Midbrain (tissue), 1 donor: ENCODE measurements at places on chromosomes 1 and 21.

DNA sequence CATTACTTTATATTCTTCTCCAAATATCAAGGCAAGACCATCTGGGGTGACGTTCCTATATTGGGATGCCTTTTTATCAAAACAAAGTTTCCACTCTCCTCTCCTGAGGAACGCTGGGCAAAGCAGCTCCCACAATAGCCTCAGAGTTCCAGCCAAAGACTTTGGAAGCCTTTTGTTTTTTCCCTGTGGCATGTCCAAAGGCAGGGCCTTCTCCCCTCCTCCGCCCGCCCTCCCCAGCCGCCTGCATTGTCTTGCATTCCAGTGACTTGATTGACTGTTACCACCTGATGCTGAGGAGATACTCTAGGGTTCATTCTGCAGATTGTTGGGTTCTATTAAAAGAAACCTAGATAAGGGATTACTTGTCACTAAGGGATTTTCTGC lies 43.5 kb downstream of the PROX1 start:
- DNase-seq, result no peak

GRCh38 chr1:18635891-18636595 lies 5.4 kb downstream of the PAX7 start:
- DNase-seq, result no peak

DNA sequence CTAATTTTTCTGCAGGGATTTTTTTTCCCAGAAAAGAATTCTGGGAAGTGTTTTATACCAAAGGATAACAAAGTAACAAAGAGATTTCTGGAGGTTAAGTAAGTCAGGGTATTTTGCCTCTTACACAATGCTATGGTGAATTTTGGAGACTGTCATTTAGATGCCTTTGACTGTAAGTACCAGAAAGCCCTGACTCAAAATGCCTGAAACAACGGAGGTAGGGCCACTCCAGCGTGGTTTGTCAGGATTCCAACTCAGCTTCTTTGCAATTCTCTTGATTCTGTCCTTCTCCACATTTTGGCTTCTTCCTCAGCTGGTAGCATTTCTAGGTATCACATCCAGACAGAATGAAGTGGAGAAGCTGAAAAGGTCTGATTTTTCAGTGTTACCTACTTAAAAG lies 106.5 kb downstream of the UCHL5 start:
- DNase-seq, result no peak

DNA sequence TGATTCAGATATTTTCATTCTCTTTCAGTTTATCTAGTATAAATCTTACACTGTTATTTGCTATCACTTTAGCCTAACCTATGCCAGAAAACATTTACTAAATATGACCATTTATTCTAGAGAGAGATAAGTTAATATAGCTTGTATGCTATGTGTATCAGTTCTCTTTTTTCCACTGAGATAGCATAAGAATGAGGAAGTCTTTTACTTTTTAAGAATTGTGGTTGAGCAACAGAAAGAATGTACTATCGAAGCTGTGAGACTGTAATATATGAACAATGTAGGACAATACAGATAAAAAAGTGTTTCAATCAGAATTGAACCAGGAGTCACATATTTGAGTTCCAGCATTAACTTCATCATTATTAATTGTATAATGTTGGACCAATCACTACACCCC lies 479.9 kb upstream of the PLXNA2 start:
- no peak for DNase-seq
